Hypothalamus (tissue), 51 donors: ENCODE measurements at places on chromosomes 7 and 10.

GRCh38 chr7:28629216-28629842, 217.0 kb downstream of the CREB5 start:
- no peak for DNase-seq

GRCh38 chr10:107969936-107970335, 805.4 kb upstream of the SORCS1 start:
- no peak for DNase-seq

DNA sequence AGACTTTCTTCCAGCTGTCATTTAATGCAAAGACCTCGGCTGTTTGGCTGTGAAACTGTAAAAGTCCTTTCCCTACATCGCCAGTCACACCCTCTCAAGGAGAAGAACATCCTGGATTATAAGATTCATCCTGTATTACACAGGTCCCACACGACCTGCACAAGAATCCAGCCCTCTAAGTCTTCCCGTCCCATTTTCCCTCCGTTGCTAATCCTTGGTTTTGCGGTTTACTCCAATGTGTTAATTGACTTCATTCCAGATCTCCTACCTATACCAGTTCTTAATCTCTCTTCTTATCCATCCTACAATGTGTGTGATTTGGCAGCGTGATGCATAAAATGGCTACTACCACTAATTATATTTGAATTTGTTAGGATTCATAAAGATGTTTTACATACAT, 110.4 kb downstream of the COL28A1 start:
- DNase-seq = no peak

GRCh38 chr10:46289209-46289810, 2.5 kb downstream of the ANTXRL start:
- no peak for DNase-seq

DNA sequence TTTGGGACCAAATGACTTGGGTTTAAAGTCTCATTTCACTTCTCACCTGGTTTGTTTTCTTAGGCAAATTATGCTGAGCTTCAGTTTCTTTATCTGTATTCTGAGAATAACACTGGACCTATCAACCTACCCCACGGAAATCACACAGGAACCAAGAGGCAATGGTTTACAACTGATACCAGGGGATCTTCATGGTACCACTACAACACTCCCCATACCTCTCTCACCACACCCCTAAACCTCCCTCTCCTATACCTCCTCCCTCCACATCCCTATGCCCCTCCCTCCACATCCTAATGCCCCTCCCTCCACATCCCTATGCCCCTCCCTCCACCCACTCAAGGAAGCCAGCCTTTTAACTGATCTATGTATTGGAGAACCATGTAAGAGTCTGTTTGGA, 9.9 kb downstream of the FAM204A start:
- no peak for DNase-seq

DNA sequence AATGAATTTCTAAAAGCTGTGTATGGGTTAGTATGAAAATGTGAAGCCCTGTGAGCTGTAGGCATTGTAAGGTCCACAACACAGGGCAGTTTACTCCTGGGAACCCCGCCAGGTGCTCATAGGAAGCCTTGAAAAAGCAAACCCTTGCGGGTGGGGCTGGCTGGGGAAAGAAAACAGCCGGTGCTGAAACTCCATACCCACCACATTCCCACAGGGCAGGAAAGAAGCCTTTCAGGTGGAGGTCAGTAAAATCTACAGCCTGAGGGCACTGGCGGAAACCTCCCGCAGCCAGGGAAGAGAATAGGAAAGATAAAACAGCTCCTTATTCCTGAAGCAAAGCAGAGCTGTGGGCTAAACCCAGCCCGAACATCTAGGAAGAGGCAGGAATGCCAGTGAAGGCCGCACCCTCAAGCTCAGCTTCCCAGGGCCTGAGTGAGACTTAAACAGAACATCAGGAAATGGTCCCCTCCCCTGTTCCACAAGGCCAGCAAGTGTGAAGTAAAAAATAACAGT, 34.7 kb downstream of the PODXL start:
- no peak for DNase-seq

DNA sequence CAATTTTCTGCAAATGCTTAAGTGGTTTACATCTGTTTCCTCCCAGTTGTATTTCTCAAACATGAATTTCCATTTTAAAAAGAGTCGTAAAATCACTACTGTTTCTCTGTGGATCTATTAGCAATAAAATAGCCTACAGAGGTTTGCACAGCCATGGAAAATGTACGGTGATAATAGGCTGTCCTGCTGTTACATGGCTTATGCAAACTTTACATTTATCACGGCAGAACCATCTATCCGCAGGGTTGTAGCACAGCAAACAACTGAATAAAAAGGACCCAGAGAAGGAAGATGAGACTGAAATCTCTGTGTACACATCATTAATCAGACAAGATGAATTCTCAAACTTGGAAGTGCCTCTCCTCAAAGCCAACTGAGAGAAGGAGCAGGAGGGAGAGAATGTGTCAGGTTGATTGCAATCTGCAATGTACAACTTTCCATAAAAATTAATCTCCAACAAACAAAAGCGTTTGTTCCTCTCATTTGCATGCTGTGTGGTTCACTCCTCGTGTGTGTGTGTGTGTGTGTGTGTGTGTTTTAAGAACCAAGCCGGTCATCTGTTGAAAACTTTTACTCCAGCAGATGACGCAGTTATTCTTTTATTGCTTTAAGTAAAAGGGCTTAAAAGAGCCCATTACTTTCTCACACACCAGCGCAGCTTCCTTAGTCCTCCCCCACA, 279.3 kb downstream of the SKAP2 start:
- DNase-seq = no peak

- no peak for DNase-seq
Measured at GRCh38 chr10:26448706-26449435, 10.7 kb downstream of the APBB1IP start.

GRCh38 chr7:82039621-82040020, 269.8 kb upstream of the HGF start:
- no peak for DNase-seq

- no peak for DNase-seq
Measured at GRCh38 chr7:24378871-24379616, 95.1 kb downstream of the NPY start.
